ENCODE measurements at places on chromosomes 2 and 18.

GRCh38 chr2:206368484-206368883 is 74.8 kb upstream of the ADAM23 start:
- DNase-seq = no peak

- no peak for DNase-seq
These were observed 310.0 kb upstream of the UBE2E3 start for GRCh38 chr2:180670302-180671003.

DNA sequence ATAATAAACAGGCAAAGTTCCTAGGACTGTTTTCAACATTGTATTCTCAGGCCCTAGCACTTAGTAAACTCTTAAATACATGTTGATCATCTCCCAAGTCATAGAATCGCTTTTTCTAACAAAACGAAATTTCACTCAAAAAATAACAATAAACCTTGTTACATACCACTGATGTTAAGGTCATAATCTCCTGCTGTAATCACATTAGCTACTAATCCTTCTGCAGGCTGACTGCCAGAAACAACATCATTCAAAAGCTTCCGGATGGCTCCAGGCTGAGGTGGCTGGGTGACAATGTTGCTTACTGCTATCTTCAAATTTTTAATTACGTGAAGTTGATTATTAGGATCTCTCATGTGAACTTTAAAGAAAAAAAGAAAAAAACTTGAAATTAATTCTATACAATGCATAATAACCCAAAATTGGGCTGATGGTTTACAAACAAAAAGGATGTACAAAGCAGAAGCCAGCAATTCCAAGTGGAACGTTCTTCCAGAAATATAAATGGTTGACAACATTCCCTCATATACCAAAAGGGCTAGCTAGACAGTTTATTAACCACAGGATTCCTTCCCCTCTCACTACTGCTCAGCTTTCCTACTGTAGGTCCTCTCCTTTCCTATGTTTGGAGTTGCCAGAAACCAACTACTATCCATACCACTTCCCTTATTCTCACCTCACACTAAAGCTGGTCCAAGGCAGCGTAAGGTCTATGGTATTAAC is 11.6 kb downstream of the TRAPPC8 start:
- DNase-seq = no peak

DNA sequence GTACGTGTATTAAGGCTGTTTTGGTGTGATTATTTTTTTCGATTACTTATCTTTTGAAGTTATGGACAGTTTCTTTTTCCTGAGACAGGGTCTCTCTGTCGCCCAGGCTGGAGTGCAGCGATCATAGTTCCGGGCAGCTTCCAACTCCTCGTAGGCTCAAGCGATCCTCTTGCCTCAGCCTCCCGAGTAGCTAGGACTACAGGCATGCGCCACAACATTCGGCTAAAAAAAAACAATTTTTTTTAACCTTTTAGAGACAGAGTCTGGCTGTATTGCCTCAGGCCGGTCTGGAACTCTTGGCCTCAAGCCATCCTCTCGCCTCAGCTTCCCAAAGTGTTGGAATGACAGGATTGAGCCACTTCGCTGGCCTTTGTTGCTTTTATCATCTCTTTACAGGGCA is 945 bp downstream of the HAT1 start:
- no peak for DNase-seq

DNA sequence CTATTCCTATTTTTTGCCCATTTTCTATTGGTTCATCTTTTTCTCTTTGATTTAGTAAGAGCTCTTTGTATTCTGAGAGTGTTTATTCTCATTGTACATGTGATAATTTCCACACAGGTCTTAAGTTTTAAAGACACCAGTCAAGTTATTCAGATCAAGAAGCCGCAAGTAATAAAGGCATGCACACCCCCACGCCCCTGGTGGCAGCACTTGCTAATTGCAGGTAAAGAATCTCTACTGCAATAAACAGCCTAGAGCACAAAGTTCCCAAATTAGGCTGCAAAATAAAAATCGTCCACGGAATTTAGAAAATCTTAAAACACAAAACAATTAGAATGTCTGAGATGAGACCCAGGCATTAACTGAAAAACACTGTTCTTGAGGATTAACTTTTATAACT is 45.2 kb downstream of the ST3GAL5 start:
- peak; percentile 11 for DNase-seq
